ENCODE measurements at places on chromosomes 7 and 10.
A peak's percentile ranks its signal among the peaks of the same experiment; 100 is the strongest.

GRCh38 chr10:94591461-94592205, 46.0 kb downstream of the HELLS start:
- DNase-seq, result no peak

DNA sequence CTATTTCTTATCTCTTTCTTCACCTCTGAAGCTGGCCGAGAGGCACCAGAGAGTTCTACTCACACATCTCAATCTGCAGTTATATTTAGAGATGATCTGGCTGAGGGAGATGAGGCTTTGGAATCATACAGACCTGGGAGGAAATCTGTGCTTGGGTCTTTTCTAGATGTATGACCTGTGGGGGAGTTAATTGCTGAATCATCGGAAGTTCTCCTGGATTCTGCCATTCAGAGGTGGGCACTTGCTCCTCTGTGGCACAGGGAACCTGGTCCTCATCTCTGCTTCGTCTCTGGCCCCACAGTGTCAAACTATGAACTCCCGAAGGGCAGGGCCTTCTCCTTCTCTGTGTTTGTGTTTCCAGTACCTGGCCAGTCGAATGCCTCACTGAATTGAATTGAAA, 52.5 kb downstream of the BLNK start:
- no peak for DNase-seq

DNA sequence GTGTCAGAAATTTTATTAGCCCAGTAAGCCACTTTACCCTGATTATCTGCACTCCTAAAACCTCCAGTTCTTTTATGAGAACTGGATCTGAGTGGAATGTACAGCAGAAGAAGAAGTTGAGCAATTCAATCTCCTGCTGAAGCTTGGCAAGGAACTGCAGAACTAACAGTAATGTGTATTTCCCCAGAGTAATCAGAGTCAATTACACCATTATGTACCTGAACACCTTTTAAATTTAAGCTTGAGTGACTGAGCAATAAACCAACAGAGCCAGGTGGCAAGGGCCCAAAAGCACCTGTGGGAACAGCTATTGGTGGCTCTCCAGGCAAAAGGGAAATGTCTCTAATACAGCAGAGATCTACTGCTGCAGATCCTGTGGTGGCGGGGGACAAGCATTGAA, 40.1 kb upstream of the AKR1C2 start:
- DNase-seq, result peak; percentile 72

DNA sequence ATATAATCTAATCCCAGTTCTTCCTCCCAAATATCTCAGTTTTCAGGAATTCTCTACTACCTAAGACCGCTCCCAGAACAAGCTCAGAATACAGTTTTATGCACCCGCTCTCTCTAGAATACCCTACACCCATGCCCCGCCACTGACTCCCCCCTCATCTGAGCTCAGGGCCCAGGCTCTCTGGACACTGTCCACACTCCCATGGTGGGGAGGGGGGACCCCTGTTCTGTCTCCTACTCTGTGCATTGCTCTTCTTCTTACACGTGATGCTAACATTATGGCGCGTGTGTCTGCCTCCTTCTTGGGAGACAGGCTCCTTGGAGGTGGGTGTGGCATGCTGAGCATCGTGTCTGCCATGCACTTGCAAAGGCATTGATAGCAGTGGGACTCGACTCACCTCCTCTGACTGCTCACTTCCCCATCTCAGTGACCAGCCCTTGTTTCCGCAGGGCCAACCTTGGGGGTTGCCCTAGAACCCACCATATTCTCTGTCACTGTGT, 127.9 kb downstream of the TCERG1L start:
- DNase-seq, result no peak

DNA sequence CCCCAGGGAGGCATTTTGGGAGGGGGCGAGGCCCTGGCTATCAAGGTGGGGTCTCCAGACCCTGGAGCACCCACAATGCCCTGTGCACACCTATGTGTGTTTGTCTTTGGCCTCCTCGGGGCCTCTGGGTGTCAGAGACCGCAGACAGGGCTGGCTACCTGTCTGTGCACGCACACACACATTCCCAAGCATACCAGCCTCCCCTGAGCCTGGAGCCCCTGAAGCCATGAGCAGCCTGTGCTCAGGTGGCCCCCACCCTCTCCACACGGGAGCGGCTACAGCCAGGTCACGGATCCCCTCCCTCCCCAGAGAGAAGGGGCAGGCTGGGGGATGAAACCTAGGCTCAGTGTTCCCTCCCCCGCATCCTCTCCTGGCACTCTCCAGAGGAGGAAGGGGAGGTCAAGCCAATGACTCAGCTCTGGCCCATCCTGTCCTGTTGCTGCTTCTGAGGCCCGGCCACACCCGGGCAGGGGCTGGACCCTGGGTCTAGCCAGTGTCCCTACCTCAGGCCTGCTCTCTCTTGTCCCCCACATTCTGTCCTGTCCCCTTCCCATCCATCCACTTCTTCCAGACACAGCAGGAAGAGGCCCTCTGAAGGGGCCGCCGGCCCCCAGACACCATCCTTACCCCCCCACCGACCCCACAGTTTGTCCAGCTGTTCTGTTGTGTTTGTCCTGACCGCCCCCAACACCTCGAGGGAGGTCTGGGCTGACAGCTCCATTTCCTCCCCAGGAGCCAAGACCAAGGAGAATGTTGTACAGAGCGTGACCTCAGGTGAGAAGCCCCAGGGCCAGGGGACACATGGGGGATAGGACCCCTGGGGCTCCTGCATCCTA, 720 bp downstream of the SNCG start:
- DNase-seq, result no peak
